ENCODE measurements at places on chromosomes 2 and 18.

DNA sequence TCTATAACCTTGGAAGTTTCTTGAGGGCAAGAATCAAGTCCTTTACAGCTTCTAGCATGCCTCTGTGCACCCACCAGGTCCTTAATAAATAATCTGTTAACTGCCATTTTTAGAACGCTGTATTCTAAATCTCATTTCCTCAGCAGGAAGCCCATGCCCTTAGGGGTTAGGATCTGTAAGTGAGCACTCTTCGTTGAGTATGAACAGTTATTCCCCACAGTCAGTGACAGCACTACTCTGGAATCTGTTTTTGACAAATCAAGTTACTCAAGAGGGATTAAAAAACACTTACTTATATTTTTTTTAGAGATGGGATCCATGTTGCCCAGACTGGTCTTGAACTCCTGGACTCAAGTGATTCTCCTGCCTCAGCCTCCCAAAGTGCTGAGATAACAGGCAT is 14.6 kb downstream of the PAIP2B start:
- DNase-seq: no peak

DNA sequence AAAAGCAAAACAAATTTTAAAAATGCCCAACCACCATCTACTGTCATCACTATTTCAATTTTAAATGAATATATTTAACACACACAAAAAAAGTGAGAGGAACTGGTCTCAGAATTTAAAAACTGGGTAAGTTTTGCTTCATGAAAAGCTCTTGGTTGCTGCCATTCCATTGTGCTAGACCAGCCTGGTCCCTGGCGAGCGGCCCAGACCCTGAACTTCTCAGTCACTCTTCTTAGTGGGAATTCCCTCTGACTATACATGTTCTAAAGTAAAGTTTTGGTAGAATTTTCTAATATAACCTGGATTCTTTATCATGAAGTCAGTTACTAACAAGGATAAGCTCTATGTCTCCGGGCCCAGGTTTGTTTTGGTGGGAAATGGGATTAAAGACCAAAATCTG is 34.8 kb upstream of the TMEM177 start:
- no peak for DNase-seq

DNA sequence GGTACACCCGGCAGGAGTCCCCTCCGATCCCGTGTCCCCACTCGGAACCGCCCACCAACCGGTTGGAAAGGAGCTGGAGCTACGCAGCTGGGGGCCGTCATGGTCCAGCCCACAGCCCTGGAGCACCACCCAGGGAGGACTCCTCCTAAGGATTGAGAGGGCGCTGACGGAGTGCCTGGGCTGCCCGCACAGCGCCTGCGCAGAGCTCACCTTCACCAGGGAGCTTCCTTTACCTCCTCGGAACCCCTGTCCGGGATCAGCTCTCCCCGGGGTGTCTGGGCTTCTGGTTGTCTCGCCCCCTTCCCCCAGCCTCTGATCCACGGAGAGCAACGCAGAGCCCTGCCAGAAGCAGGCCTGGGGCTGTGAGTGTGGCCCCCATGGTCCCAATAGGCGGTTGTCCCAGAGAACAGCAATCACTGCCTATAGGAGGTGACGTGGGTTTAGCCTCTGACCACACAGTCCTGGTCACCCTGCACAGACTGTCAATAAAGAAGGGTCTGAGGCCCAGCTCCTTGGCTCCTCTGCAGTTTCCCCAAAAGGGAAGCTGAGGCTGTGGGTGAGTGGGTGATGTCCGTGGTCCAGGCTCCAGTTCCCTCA is 14.6 kb downstream of the ALPG start:
- no peak for DNase-seq

DNA sequence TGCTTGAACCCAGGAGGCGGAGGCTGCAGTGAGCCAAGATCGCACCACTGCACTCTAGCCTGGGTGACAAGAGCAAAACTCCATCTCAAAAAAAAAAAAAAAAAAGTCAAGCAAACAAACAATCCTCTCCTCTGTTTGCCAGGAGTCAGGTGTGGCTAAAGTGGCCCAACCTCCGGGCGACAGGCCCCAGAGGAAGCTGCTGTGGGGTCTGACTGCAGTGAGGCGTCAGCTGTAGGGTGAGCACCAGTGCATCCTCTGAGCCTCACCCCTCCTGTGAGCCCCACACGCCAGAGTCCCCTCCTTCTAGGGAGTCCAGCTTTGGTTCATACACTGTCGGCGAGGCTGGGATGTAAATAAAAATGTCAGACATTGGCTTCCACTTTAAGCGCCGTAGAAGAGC is 76.5 kb upstream of the HS6ST1 start:
- no peak for DNase-seq

DNA sequence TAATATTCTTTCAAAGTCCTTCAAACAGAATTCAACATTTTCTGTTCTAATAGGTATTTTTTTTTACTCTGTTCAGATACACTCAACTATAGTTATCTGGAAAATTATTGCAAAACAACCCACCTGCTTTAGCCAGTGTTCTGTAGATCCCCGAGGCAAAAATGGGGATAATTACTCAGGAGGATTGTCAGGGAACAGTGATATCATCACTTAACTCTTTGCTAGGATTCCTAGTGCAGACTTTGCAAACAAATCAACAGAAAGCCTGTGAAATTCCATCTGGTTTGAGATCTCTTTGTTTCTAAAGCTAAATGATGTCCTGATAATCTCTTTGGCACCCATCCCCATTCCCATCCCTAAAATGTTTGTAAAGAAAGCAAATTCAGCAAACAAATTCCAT is 413.6 kb upstream of the MEIS1 start:
- DNase-seq: no peak

DNA sequence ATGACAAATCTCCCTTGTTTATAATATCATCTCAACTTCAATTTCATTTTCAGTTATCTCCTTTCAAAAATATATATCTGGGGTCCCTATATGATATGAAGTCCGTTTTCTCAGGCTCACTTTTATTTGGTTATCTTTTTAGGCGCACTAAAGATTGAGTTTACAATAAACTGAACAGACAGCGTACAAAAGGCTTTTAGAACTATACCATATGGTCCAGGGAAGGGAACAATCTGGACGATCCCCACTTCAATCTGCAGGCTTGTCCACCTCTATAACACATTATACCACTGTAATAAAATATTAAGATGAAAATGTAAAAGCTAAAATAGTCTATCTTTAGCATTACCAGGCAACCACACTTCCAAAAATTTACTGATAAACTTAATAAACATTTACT is 289.9 kb downstream of the ZEB2 start:
- no peak for DNase-seq

GRCh38 chr2:179571721-179572120 is 289.7 kb downstream of the ZNF385B start:
- DNase-seq: no peak
